G401 (cell line): ENCODE measurements at places on chromosomes 12 and 14. TPM values are rescaled to one million over a fixed set of nuclear protein-coding genes. Genes with fewer than 3 reads are reported as not detected.

GRCh38 chr12:121202407-121203355 lies 7.2 kb upstream of the P2RX4 start:
- peak; percentile 48 for DNase-seq

- peak; percentile 60 for DNase-seq
Measured at GRCh38 chr14:23550131-23550811, 1.3 kb downstream of the ZFHX2 start.

DNA sequence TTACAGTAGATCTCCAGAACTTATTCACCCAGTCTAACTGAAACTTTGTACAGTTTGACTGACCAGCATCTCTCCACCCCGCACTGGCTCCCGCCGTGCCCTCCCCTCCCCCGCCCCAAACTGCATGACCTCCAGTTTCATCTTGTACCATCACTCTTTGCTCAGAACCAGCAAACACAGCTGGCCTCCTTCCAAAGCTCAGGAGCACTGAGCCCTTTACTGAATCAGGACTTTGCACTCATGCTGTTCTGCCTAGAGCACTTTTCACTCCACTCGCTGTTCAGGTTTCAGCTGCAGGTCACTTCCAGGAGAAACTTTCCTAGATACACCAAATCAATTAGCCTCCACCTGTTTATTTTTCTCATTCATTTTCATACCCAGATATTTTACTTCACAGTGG lies 455.3 kb upstream of the PDE3A start:
- DNase-seq: no peak

- no peak for DNase-seq
Measured at GRCh38 chr12:54232790-54233189, 44.0 kb upstream of the SMUG1 start.

- peak; percentile 16 for DNase-seq
Measured at GRCh38 chr12:124169577-124170284, 125.2 kb upstream of the RFLNA start.

- DNase-seq: no peak
Measured at GRCh38 chr14:22767323-22767589, 768 bp downstream of the OXA1L start.

GRCh38 chr14:73250781-73251500 lies 13.6 kb downstream of the PAPLN start:
- DNase-seq: no peak

GRCh38 chr14:39102969-39103957 lies at the start of gene SEC23A:
TSS of gene SEC23A (minus strand) at chr14:39103235. CDS start at chr14:39096118, 7,117 bp downstream.
- DNase-seq: peak; percentile 84

GRCh38 chr12:111715279-111715678 lies 29.4 kb downstream of the ACAD10 start:
- no peak for DNase-seq

DNA sequence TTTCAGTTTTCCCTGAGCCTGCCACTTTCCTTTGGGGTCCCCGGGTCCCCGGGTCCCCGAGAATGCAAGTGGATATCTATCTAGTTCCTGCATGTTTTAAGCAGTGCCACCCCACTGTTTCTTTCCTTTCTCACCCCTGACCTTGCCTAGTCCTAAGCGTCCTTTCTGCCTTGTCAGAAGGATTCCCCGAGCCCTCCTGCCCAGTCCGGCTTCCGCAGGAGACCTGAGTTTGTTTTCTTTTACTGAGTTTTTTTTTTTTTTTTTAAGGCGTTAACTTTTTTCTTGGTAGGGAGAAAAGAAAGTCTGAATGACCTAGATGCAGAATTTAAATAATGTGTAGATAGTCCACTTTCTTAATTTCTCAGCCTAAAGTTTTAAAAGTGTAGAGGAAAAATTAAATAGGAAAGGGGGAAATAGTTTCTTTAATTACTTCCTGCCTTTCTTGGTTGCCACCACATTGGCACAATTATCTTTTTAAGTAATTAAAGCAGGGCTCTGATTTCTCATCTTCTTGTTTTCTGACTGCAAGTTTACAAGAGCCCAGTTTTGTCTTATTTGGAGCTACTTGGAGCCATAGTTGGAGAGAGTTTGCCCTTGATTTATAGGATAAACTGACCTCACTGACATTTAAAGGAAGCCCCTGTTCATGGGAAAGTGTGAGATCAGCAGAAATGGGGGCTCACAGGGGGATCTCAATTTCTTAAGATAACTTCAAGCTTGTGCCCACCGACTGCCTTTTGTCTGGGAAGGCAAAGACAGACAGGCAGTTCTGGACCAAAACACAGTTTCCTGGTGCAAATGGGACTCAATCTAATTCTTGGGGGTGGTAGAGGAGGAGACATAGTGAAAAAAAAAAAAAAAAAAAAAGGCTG lies 2.9 kb downstream of the PAX9 start:
- DNase-seq: no peak

DNA sequence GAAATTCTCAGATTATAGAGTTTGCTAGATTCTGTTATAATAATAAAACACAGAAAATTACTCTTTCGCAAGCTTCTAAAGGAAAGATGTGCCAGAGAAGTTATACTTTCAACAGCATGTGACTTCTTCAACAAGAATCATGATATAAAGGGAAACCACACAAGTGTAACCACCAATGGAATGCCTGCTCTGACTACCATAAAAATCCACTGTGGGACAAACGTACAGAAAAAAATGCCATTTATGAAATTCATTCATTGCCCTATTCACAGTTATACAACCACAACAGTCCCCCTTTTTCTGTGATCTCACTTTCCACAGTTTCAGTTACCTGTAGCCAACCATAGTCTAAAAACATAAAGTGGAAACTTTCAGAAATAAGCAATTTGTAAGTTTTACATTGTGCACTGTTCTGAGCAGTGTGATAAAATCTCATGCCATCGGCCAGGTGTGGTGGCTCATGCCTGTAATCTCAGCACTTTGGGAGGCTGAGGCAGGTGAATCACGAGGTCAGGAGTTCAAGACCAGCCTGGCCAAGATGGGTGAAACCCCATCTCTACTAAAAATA lies 3.2 kb downstream of the CATSPERB start:
- no peak for DNase-seq

DNA sequence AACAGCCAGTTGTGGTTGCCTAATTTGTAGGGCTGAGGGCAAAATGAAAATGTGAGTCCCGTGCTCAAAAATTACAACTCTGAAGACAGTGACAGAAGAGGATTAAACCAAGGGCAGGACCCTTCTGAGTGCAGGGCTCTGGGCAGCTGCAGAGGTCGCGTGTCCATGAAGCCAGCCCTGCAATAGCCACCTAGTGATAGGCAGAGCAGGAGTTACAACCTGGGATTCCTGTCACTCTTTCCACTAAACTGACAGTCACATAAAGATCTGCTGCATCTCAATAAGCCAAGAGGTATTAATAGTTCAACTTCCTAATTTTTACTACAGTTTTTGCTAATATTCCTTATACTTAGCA lies 94.1 kb downstream of the SLC2A13 start:
- no peak for DNase-seq

SIX1 gene
- 0.31 and 0.58 TPM in 2 replicates for total RNA-seq

RNF212B gene
- total RNA-seq: not detected in 2 replicates

TMEM233 gene
- total RNA-seq: not detected in 2 replicates

NXPH4 gene
- 0.49 TPM in 1 of 2 replicates, not detected in the other for total RNA-seq

EFS gene
- not detected in 2 replicates for total RNA-seq

SOX5 gene
- total RNA-seq: not detected in 2 replicates

SLC5A8 gene
- not detected in 2 replicates for total RNA-seq

CACNA1C gene
- 1.7 and 2.8 TPM in 2 replicates for total RNA-seq
